ENCODE measurements at places on chromosomes 2 and 18.
A peak's percentile ranks its signal among the peaks of the same experiment; 100 is the strongest.

DNA sequence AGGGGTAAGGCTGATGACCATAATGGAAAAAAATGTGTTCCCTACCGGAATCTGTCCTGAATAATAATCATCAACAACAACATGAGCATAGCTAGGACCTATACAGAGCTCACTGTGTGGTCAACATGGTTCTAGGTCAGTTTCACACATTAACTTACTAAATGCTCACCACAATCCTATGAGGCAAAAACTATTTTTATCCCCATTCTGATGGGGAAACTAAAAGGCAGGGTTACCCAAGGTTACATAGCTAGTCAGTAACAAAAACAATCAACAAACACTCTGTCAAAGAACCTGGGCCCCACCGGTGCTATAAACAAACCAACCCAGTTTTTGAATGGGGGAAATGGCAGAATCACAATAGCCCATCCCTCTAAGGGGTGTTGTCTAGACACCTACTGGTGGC lies 40.1 kb downstream of the AOX1 start:
- peaks cover 2% of the 10 kb centered on the region for H3K36me3 ChIP-seq
- no peak for DNase-seq
- no peak overlapping the region for H3K27ac ChIP-seq
- H3K4me1 ChIP-seq, result no peaks in the 10 kb centered on the region

DNA sequence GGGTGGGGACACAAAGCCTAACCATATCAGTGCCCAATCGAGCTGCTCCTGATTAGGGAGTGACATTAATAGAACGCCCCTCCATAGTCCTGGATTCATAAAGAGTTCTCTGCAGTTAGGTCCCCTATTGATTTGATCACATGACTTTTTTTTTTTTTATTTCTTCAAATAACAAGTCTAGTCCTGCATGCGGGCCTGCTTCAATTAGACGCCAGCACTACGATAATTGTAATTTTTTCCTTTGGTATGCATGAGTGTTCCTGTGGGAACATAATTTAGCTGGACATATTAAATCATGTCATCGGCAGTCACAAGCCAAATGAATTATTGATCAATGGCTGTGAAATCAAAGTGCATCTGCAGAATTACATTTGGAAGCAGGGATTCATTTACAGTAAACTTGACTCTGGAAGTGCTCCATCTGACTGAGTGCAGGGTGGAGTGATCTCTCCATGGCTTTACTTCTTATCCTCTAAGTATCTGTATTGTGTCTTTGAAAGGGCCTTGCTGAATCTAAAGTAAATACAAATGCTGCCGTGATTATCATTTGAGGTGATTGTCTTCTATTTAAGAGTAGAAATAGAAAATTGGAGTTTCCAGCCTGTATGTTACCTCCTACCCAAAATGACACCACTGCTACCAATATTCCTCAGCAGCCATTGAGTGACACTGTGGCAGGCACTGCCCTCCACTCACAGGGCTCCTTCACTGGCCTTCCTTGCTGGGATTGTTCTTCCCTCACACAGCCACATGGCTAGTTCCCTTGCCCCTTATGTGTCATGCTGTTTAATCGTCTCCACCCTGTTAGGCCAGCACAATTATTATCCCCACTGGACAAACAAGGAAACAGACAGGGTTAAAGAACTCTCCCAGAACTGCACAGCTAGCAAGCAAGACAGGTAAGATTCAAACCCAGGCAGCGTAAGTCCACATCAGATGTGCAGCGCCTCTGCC lies 337.4 kb upstream of the ID2 start:
- H3K4me3 ChIP-seq, result no peak overlapping the region
- H3K4me1 ChIP-seq, result peaks cover 30% of the 10 kb centered on the region

GRCh38 chr2:75603477-75603876 lies 42.7 kb upstream of the EVA1A start:
- H3K4me1 ChIP-seq, result no peaks in the 10 kb centered on the region
- no peaks in the 10 kb centered on the region for H3K36me3 ChIP-seq
- H3K4me3 ChIP-seq, result no peak overlapping the region
- no peak for DNase-seq

DNA sequence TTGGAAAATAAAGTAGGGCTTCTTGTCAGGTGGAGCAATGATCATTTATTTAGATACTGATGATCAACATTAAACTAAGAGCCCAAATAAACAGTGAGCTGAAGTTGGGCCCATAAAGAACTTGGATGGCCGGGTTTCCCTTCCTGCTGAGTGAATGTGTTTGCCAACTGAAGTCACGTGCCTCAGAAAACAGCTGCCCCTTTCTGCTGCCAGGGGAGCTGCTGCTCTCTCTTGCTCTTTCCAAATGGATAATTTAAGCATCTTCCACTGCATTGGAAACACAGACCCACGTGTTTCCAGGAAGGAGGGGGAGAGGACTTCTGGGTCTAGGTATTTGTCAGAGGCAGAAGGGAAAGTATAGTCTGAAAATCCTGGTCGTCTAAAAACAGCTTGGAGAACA lies 22.9 kb upstream of the NCKAP5 start:
- H3K4me3 ChIP-seq, result no peak overlapping the region
- H3K27ac ChIP-seq, result no peak overlapping the region
- DNase-seq, result no peak

- no peaks in the 10 kb centered on the region for H3K36me3 ChIP-seq
- no peak overlapping the region for H3K27ac ChIP-seq
- no peaks in the 10 kb centered on the region for H3K4me1 ChIP-seq
- DNase-seq, result no peak
- no peak overlapping the region for H3K4me3 ChIP-seq
Measured at GRCh38 chr18:29928081-29928480, 1114.5 kb downstream of the DSC3 start.

GRCh38 chr18:45839414-45840395 lies 14.2 kb downstream of the SIGLEC15 start:
- peak overlapping the region; percentile 24 for H3K4me3 ChIP-seq
- H3K27ac ChIP-seq, result no peak overlapping the region
- H3K4me1 ChIP-seq, result peaks cover 7% of the 10 kb centered on the region
- peaks cover 3% of the 10 kb centered on the region for H3K36me3 ChIP-seq
- peaks cover 53% of the 10 kb centered on the region for H3K27me3 ChIP-seq

- H3K4me1 ChIP-seq, result no peaks in the 10 kb centered on the region
- no peak overlapping the region for H3K27ac ChIP-seq
- no peaks in the 10 kb centered on the region for H3K36me3 ChIP-seq
- H3K4me3 ChIP-seq, result no peak overlapping the region
- DNase-seq, result no peak
Measured at GRCh38 chr18:49304751-49305150, 155.7 kb downstream of the DYM start.

DNA sequence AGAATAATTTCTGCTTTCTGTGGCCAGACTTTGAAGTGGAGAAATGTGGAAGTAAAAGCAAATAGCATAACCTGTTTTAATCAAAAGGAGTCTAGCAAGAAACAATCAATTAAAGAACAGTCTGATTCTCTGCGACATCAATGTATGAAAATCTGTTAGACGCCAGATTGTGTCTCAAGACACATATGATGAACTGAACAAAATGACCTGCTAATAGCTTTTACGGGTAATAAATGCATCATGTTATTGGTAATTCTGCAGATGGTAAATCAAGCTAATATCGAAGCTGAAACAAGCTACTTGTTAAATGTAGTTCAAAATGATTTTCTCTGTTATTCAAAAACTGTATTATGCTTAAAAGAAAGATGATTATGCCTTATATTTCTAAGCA lies 208.5 kb upstream of the FIGN start:
- H3K27ac ChIP-seq, result no peak overlapping the region
- H3K4me3 ChIP-seq, result no peak overlapping the region
- no peaks in the 10 kb centered on the region for H3K36me3 ChIP-seq
- H3K27me3 ChIP-seq, result no peaks in the 10 kb centered on the region

GRCh38 chr18:675307-675706 lies 17.9 kb downstream of the TYMS start:
- no peak overlapping the region for H3K27ac ChIP-seq
- peaks cover 17% of the 10 kb centered on the region for H3K36me3 ChIP-seq
- no peaks in the 10 kb centered on the region for H3K4me1 ChIP-seq
- no peak for DNase-seq
- no peak overlapping the region for H3K4me3 ChIP-seq
- H3K27me3 ChIP-seq, result no peaks in the 10 kb centered on the region

GRCh38 chr2:43085505-43085904 lies 140.9 kb downstream of the ZFP36L2 start:
- H3K36me3 ChIP-seq, result peaks cover 2% of the 10 kb centered on the region
- no peaks in the 10 kb centered on the region for H3K27me3 ChIP-seq
- H3K4me1 ChIP-seq, result peaks cover 12% of the 10 kb centered on the region
- no peak overlapping the region for H3K4me3 ChIP-seq

GRCh38 chr18:55289048-55289447 lies 298.9 kb downstream of the TCF4 start:
- H3K36me3 ChIP-seq, result no peaks in the 10 kb centered on the region
- H3K4me1 ChIP-seq, result no peaks in the 10 kb centered on the region
- no peaks in the 10 kb centered on the region for H3K27me3 ChIP-seq

- H3K36me3 ChIP-seq, result peaks cover 2% of the 10 kb centered on the region
- peak overlapping the region; percentile 81 for H3K4me3 ChIP-seq
- H3K27me3 ChIP-seq, result peaks cover 86% of the 10 kb centered on the region
- peaks cover 15% of the 10 kb centered on the region for H3K4me1 ChIP-seq
Measured at GRCh38 chr2:230956827-230957755, 32.0 kb upstream of the GPR55 start.

DNA sequence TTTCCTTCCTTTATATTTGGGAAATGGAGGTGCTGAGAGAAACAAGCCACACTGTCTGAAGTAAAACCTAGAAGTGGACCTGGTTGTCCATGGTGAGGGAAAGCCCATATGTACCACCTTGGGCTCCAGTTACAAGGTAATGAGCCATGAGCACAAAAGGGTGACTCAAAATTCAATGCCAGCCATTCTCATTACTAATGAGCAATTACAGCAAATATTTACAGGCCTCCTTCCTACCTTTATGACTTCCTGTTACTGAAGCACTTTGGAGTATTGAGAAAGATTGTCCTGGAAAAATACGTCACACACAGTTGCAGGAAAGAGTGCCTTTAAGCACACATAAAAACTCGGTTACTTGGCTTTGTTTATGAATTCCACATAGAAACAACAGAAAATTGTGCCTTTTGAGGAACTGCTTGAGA lies 9.1 kb downstream of the EPAS1 start:
- H3K36me3 ChIP-seq, result no peaks in the 10 kb centered on the region
- no peak for DNase-seq
- no peak overlapping the region for H3K27ac ChIP-seq
- H3K27me3 ChIP-seq, result peaks cover 48% of the 10 kb centered on the region
- H3K4me3 ChIP-seq, result no peak overlapping the region

DNA sequence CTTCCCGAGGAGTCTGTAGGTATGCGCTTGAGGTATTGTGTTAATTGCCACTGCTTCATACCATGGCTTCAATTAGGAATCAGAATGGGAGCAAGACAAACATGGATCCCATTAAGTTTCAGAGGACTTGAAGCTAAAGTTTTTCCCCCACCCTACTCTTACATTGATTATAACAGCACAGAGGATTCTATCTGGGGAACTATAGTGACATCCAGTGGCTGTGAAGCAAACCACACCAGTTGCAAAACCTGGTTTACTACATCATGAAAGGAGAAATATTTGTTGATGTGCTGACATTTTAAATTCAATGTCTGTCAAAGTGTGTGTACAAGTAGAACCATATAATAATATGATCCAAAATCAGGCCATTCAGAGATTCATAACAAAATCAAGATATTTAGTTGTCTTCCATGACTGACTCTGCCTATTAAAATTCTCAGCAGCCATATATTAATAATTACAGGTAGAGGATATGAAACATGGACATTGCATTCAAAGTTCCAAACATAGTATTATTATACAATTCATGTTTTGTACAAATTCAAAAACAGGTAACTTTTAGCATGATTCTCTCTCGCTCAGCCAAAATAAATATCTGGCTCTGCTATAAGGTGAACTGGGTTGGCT lies 82.9 kb downstream of the GRB14 start:
- no peak for DNase-seq
- H3K36me3 ChIP-seq, result no peaks in the 10 kb centered on the region
- H3K27ac ChIP-seq, result no peak overlapping the region
- no peak overlapping the region for H3K4me3 ChIP-seq

- DNase-seq, result no peak
- H3K4me3 ChIP-seq, result no peak overlapping the region
- H3K27me3 ChIP-seq, result peaks cover 11% of the 10 kb centered on the region
- H3K27ac ChIP-seq, result no peak overlapping the region
- no peaks in the 10 kb centered on the region for H3K4me1 ChIP-seq
Measured at GRCh38 chr2:151720521-151720920, 13.8 kb downstream of the NEB start.

DNA sequence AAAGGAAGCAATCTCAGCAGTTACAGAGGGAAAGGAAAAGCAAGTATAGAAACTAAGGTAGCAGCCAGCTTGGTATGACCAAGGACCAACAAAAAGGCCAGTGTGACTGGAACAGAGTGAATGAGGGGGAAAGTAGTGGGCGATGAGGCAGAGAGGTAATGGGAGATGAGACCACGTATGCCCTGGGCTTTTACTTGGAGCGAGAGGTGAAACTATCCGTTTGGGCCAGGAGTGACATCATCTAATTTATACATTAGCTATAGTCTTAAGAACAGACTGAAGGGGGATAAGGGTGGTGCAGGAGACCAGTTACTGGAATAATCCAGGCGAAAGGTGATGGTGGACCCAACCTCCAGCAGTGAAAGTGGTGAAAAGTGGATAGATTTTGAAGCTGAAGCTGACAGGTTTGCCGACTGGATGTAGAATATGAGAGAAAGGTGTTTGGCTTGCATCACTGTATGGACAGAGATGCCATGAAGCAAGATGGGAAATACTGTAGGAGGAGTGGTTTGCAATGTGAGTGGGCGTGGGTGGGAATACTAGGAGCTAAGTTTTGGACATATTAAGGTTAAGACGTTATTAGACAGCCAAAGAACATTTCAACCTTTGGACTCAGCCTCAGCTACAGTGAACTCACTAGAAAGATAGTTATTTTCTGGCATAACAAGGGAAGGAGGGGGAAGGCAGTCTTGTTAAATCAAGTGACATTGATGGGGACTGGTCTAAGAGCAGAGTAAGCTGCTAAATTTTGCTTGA lies 106.0 kb downstream of the PLEKHM3 start:
- H3K27me3 ChIP-seq, result no peaks in the 10 kb centered on the region
- H3K4me1 ChIP-seq, result no peaks in the 10 kb centered on the region
- no peak overlapping the region for H3K4me3 ChIP-seq

DNA sequence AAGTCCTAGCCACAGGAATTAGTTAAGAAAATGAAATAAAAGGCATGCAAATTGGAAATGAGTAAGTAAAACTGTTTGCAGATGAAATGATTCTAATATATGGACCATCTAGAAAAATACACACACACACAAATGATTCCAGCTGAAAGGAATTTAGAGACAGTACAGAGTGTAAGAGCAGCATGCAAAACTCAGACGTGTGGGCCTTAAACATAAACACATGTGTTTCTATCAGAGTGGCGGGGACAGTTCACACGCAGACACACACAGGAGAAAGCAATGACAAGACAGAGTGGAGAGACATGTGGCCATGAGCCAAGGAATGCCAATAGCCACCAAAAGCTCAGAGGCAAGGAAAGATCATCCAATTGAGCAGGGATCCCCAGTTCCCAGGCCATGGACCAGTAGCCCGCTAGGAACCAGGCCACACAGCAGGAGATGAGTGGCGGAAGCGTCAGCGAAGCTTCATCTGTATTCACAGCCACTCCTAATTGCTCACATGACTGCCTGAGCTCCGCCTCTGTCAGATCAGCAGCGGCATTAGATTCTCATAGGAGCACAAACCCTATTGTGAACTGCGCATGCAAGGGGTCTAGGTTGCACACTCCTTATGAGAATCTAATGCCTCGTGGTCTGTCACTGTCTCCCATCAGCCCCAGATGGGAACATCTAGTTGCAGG lies 155.4 kb downstream of the ARL4C start:
- DNase-seq, result no peak
- H3K27ac ChIP-seq, result no peak overlapping the region
- H3K27me3 ChIP-seq, result no peaks in the 10 kb centered on the region
- H3K4me3 ChIP-seq, result no peak overlapping the region
- H3K4me1 ChIP-seq, result peaks cover 22% of the 10 kb centered on the region

All from central memory CD8-positive, alpha-beta T cell (primary cell).